Activated T-helper 2 cell treated with anti-CD3 and anti-CD28 coated beads, Interferon-gamma antibody, Interleukin-2, Interleukin-4, amounts not matched to agents 10 μg/mL and 5 μg/mL and 100 μg/mL, durations not matched to agents 14 hours and 24 hours and 36 hours (primary cell): ENCODE measurements at places on chromosomes 12 and 14.

DNA sequence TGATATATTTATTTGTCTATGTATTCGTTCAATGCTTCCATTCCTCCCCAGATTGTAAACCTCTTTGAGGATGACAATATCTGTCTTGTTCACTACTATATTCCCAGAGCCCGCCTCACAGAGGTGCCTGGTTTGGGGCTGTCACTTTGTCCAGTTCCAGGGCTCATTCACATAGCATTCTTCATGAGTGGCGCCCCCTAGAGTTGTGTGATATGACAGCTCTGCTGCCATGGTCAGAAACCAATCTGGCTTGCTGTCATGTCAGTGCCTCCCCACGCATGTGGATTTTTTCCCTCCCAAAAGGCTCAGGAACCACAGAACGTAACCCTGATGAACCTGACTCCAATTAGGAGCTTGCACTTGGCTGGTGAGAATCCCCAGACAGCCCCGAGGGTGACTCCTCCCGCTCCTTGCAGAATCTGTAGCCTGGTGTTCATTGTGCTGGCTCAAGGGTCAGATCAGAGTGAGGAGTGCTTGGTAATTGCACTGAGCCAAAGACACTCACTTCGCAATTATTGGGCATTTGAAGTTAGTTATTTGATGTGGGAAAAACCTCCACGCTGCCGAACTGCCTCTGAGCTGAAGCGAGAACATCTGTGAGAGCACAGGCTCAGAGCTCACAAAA is 145.5 kb downstream of the PTPN11 start:
- no peak for DNase-seq

GRCh38 chr14:58002618-58003017 is 136.7 kb upstream of the SLC35F4 start:
- DNase-seq = no peak

- DNase-seq = no peak
Measured at GRCh38 chr12:77609016-77609415, 221.7 kb upstream of the NAV3 start.

GRCh38 chr12:103712216-103712615 is 125.1 kb downstream of the STAB2 start:
- no peak for DNase-seq

DNA sequence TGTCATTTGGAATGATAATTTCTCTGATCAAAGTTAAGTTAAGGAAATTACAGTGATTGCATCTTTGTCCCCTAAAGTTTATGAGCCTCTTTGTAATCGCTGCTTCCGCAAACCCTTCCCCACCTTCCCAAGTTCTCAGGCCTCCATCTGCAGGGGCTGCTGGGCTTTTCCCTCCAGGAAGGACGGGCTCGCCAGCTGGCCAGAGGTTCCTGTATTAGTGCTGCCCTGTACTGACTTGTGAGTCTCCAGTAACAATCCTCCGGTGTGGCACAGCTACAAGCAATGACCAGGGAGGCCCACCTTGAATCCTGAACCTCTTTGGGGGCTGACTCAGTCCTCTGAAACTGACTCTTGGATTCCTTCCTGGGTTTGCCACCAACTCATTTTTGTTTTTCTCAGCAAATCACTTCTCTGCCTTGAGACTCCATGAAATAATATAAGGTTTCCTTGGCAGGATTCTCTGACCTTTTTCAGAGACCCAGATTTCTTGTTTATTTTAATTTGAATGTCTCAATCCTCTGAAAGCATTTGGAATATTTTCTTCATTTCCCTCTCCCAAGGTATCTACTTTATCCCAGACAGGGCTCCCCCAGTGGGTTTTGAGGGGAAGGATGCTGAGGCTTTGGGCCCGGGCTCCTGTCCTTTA is 398.6 kb downstream of the ZFP36L1 start:
- DNase-seq = no peak

- no peak for DNase-seq
Measured at GRCh38 chr14:70398280-70398679, 18.6 kb downstream of the SYNJ2BP start.

DNA sequence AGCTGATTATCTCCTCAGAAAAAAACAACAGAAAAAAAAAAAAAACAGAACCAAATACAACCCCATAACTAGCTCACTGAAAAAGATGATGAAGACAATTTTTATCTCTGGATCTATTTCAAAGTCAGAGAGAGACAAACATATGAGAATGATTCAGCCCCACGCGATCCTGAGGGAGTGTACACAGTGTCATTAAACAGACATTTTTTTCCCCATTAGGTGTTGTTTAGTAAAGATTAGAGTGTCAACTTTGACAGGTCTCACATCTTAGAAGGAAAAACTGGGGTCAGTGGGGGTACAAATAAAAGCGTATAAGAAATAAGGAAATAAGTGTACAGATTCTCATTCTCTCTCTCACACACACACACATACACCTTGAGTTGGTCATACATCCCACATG is 635.4 kb downstream of the NRXN3 start:
- no peak for DNase-seq

DNA sequence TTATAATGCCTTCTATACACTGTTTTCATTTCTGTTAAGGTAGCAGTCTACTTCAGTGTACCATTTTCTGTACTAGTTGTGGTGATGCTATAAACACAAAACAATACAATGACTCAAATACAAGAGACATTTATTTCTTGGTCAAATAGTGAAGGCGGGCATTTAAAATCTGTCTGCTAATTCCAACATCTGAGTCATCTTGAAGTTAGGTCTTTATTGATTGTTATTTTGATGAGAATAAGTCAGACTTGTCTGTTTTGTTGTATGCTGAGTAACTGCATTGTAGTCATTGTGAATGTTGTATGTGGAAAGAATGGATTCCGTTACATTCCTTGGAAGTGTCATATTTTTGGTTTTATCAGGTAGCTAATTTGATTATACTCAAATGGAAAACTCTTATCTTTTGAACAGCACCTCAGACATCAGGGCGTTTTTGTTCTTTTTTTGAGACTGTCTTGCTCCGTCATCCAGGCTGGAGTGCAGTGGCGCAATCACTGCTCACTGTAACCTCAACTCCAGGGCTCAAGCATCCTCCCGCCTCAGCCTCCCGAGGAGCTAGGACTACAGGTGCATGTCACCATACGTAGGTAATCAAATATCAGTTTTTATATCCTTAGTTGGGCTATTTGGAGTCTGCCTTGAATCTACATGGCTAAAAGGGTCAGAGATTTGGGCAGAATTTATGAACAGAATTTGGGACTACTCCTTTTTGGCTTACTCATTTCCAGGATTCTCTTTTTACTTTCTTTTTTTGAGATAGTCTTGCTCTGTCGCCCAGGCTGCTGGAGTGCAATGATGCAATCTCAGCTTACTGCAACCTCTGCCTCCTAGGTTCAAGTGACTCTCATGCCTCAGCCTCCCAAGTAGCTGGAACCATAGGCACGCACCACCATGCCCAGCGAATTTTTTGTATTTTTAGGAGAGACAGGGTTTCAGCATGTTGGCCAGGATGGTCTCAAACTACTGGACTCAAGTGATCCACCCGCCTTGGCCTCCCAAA is 56.8 kb downstream of the PAPLN start:
- no peak for DNase-seq

GRCh38 chr12:87344699-87345098 is 684.5 kb downstream of the C12orf50 start:
- DNase-seq = no peak

DNA sequence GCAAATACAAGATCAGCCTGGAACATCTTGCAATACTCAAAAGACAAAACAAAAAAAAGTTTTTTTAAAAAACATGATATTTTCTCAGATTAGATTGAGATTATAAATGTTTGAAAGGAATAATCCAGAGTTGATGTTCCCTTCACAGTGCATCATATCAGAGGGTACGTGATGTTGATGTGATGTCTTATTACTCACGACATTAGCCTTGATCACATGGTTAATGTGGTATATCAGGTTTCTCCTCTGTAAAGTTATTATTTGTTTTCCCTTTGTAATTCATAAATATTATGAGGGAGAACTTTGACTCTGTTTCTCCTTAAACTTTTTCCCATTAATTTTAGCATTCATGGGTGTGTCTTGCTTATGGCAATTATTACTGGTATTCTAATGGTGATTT is 26.6 kb downstream of the LIMA1 start:
- DNase-seq = no peak

- no peak for DNase-seq
Measured at GRCh38 chr14:60204843-60205774, 39.9 kb upstream of the DHRS7 start.

DNA sequence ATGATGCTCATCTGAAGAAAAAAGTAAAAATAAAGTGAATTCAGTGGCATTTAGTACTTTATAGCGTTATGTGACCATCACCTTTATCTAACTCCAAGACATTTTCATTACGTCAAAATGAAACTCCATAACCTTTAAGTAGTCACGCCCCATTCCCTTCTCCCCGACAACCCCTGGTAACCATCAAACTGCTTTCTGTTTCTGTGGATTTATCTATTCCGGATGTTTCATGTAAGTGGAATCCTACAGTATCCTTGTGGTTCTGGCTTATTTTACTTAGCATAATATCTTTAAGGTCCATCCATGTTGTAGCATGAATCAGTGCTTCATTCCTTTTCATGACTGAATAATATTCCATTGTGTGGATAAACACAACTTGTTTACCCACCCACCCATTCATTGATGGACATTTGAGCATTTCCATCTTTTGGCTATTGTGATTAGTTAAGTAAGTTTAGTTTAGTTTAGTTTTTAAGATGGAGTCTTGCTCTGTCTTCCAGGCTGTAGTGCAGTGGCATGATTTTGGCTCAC is 18.5 kb upstream of the MAP1LC3B2 start:
- no peak for DNase-seq

DNA sequence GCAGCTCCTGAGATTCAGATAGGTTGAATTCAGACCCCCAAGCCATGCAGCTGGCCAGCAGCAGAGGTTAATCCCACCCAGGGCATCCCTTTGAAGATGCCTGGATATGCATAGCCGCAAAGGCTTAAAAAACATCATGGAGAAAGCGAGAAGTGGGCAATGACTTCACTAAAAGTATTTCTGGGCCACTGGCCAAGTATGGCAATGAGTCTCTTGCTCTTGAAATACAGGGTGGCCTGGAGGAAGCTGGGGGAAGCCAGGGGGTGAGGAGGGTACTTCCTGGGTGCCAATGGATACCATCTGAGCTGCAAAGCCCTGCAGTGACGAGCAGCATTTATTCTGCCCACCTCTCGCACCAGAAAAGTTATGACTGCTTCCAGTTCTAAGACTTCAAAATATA is 539.3 kb upstream of the TBX3 start:
- DNase-seq = no peak

DNA sequence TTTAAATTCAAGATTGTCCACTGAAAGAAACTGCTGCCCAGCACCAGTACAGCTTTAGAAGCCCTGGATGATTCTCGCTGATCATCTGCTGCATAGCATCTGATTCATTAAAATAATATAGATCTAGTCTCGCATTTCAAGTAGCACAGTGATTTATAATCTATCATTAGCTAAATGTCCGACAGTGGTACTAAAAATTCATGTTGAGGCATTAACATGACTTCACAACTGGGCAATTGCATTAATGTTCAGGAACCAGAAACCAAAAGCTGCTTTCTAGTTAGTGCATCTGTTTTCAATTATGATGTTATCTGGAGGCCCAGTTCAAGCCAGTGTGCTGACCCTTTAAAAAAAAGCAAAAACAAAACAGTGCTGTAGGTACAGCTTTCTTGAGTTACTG is 1987.2 kb upstream of the SEL1L start:
- DNase-seq = no peak

- no peak for DNase-seq
Measured at GRCh38 chr14:53608369-53608768, 348.3 kb downstream of the BMP4 start.
